ENCODE measurements at places on chromosomes 1 and 21.

DNA sequence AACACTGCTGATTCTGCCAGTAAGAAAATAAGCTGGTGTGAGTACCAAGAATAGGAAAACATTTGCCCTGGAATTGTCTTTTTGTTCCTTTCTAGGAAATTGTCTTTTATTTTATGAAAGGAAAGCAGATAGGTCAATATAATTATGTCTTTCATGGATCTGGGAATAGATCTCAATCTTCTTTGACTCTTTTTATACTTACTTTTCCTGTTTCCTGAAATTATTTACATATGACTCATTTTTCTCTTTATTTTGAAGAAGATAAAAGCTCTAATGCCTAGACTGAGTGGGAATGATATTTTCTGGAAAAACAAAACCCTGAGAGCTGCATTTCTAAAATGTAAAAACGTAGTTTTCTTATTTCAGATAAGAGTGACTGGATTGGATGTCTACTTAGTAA is 100.1 kb downstream of the MAN1A2 start:
- DNase-seq = no peak

DNA sequence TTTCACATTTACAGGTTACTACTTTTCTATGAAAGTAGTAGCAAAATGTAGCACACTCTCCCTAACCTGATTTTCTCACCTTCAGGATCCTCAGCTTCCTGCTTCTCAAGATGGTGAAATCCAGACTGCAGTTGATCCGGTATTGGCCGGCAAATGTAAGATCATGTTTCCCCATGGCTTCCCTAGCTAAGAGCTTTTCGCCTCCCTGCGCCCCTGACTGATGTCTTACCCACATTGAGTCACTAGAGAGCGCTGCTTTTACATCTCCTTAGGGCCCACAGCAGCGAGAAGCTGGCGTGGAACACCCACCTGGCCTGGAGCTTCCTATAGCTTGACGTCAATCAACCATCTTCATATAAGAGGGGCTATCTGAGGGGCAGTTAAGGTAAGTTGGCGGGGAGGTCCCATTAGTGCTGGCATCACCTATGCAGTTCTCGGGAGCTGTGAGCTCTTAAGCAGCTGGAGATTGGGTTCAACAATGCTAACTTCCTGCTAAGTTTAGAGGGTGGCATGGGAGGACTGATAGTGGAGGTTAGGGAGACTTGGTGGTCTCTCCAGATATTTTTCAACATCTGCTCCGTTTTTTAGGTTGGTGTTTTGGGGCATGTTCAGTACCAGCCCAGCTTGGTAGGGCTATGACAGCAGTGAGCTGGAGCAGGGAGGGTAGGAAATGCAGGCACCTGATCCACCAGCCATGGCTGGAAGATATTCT is 5.5 kb downstream of the PTPN7 start:
- DNase-seq = peak; percentile 79

DNA sequence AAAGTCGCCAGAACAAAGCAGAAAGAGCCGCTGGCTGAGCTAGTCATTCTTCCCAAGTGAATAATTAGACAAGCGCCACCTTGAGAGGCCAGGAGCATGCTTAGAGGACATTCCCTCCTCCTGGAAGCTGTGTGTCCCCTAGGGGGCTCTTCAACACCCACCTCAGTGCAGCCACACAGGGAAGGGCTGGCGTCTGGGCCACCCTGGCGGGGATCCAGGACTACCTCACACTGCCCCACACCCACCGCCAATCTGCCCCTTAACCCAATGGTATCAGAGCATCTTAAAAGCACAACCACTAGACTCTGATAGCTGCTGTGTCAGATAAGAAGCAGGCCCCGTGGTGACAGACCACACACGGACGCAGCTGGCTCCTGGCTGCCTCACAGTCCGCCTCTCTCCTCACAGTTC is 24.9 kb downstream of the SETD4 start:
- peak; percentile 38 for DNase-seq

DNA sequence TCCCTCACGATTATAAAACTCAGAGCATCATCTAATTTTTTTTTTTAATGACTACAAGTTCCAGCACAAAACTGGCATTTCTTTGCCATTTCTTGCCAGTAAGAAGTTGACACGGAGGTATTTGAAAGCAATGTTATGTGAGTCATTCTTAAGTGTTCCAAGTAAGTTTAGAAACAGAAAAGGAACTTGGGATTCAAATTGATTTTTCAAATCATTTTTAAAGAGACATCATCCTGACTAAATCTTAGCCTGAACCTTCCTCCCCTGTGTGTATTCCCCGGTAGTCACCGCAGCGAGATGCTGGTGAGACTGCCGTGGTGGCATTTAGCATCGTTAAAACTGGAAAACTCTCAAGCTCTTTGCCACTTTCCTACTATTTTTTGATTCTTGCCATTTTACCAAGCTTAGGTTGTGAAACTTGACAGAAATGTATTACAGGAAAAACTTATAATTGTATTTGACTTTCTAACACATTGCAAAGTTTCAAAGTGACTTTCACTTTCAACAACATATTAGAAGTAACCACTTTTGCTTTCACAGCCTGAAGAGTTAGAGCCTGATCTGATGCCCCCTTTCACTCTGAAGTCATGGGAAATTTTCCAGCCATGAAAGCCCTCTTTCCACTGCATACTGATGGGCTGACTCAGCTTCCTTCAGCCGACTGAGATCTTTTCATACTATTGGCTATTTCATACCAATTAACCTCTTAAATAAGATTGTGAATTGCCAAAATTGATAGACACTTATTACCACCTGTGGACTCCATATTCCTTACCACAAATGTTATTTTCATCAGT is 61.4 kb downstream of the OLFML2B start:
- no peak for DNase-seq

DNA sequence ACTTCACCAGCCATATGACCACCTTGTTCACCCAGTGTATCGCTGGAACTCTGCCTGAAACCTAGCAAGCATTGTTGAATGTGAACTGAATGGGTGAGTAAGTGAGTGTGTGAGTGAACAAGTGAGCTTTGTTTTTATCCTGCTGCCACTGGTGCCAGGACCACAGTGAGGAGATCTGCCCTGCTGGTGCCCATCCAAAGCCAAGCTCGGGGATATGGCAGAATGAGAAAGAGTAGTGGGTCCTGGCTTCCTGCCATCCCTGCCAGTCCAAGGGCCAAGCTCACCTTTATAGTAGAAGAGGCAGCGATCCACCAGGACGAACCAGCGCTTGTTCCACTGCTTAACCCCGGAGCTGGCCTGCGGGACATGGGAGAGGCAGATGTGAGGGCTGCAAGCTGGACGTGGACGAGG is 53.4 kb upstream of the GOLT1A start:
- DNase-seq = no peak

DNA sequence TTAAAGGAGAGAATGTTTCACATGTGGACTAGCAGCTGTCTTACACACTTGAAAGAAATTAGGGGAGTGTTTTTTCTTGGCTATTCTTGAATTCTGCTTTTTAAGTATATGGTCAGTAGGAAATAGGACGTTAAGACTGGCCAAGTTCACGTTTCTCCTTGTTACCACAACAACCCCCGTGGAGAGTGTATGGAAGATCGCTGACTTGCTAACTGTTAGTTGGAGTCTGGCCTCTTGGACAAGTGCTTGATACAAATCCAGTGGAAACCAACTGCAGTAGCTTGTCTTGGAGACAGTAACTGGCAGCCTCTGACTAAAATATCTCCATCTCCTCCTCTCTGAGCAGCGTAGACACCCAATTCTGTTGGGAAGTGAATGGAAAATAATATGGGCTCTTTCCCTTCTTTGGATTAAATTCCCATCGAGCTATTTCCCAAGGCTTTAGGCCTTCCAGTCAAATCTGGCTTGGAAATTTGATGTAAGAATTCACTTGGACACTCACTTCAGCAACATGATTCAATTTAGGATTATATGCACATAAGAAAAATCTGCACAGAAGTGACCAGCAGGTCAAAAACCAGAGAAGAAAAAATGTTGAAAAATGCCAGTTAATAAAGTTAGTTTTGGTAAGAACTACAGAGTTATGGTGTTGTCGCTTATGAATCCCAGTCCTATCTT is 3.6 kb upstream of the NFIA start:
- DNase-seq = no peak
